SK-N-SH (cell line): ENCODE measurements at places on chromosomes 16 and 17.

GRCh38 chr17:45702666-45703266 is 81.4 kb upstream of the CRHR1 start:
- DNase-seq, result no peak

- peak; percentile 90 for DNase-seq
These were observed 25.1 kb downstream of the TBX4 start for GRCh38 chr17:61477204-61477834.

DNA sequence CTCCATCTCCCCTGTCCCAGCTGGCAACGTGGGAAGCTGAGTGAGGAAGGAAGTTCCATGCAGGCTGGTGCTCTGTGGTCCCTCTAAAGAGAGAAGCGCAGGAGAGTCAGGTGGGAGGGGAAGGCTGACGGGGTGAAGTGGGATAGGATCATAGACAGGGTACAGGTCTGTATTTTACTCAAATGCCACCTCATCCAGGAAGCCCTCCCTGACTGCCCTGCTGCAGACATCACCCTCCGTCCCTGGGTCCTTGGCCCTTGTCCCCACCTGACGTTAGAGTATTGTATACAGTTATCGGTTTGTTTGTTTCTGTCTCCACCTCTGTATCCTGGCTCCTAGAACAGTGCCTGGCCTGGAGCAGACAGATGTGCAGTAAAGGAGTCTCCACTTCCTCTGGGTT is 11.7 kb downstream of the CANT1 start:
- no peak for DNase-seq

DNA sequence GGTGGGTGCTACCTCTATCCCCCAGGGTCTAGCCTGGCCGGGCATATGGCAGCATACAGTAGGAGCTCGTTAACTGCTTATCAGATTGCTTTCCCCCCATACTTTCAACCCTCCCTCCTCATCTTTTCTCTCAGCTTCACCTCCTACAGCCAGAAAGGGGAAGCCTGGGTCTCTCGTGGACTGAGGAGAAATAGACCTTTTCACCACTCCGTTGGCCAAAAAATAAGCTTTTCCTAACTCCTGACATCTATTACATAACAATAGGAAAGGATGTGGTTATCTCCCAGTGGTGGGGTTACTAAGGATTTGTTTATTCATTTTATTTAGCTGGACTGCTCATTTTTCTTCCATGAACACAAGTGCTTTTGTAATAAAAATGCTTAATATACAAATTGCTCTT is 9.0 kb upstream of the CXCL16 start:
- DNase-seq, result no peak

DNA sequence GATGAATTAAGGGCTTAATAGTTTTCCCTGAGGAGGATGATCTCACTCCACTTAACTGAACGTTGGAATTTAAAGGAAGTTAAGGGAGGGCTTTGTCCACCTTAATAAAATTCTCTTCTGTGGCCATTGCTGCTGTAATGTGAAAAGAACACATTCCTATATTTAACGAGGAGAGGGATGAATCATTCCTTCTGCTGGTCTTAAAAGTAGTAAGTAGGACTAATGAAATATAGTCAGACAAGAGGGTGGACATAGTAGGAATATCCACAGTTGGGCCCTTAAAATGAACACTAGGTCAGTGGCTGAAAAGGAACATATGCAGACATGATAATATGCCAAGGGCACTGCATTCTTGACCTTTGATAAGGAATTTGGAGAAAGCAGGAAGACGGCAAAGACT is 405.6 kb downstream of the PMP22 start:
- no peak for DNase-seq

- peak; percentile 83 for DNase-seq
These were observed 681 bp downstream of the XPO6 start for GRCh38 chr16:28210979-28211588.

GRCh38 chr16:70481929-70482536 is 27.6 kb downstream of the FCSK start:
- no peak for DNase-seq

GRCh38 chr17:58403311-58403710 is 14.0 kb downstream of the RNF43 start:
- DNase-seq, result no peak

DNA sequence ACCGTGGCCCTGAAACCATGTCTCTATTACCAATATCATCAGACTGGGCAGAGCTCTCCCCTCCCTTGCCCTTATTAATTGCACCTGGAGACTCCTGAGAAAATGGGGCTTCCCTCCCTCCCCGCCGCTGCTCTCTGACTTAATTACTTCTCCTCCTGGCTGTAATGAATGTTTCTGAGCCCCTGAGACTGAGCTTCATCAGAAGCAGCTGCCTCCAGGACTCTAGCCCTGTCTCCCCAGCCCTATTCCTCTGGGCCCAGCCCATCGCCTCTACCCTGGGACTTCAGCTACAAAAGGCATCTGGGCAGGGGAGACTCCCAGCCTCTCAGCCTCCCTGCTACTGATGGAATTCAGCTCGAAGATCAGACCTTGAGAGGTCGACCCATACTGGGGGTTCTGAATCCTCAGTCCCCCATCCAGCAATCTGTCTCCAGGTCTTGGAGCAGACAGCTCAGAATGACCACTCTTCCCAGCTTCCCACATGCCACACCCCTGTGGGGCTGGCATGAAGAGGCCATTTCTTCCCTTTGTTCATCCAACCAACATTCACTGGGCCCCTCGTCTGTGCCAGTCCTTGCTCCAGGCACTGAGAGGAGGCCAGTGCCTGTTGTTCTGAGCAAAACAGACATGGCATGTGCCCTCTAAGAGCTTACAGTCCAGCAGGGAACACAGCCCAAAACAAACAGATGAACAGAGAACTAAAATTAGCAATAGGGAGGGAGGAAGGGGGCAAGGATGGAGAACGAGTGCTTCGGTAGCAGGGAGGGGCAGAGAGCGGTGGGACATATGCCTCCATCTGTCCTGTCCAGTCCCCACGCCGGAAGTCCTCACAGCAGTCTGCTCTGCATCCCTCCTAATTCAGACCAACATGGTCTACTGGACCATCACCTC is 17.0 kb upstream of the NAGS start:
- no peak for DNase-seq

GRCh38 chr17:81483085-81483861 is 29.3 kb downstream of the ACTG1 start:
- DNase-seq, result no peak

- peak; percentile 54 for DNase-seq
These were observed 16.7 kb downstream of the RFFL start for GRCh38 chr17:35046740-35047283.

- DNase-seq, result no peak
These were observed 82.6 kb upstream of the CNTNAP4 start for GRCh38 chr16:76194616-76195015.

DNA sequence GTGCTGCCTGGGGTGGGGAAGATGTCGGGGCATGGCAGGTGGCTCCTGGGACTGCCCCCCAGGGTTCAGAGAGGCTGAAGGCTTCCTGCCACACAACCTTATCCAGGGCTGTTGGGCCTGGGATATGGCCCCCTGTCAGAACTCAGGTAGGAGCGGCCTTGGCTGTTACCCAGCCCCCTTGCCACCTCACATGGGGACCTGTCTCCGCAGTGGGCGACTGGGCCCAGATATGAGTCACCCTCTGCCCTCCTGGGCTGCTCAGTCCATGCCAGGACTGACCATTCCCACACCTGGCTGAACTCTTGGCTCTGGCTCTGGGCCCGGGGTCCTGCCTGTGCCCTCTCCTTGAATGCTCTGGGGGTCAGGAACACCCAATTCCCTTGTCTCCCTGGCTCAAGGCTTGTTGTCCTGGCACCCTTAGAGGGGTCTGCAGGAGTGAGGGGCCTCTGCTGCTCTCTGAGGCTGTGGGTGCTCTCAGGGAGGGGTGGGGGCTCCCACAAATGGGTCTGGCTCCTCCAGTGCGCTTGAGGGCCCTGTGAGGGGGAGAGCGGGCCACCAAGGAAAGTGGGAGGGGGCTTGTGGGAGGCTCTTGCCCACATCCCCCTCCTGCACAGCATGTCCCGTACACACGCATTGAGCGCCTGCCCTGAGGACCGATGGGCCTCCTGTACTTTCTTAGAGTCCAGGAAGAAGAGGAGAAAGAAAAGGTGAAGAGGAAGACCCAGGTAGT is 36.0 kb downstream of the LGALS9 start:
- no peak for DNase-seq

DNA sequence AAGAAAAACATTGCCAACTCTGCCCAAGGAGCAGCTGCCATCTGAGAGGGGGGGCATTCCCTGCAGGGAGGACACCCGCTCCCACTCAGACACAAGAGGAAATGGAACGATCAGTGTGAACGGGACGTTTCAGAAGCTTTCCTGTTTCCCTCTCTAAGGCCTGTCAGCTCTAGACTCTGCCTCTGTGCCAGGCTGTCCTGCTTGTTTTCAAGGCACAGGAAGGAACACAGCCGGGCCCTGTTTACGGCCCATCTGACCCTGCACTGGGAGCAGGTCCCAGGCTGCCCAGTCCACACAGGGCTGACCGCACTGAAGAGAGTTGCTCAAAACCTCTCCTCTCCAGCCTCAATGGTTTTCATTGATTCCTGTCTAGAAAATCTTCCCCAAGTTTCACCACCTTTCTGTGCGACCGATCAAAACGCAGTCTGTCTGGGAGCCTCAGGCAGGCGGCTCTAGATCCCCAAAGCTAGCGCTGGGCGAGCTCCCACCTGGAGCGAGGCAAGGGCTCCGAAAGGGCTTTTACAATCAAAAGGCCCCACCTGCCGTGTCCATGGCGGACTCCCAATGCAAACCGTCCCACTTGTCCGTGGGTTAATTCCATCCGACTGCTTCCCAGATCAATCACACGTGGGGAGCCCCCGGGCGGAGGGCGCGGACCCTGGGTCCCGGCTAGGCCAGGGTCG is 1.5 kb downstream of the PIEZO1 start:
- no peak for DNase-seq

DNA sequence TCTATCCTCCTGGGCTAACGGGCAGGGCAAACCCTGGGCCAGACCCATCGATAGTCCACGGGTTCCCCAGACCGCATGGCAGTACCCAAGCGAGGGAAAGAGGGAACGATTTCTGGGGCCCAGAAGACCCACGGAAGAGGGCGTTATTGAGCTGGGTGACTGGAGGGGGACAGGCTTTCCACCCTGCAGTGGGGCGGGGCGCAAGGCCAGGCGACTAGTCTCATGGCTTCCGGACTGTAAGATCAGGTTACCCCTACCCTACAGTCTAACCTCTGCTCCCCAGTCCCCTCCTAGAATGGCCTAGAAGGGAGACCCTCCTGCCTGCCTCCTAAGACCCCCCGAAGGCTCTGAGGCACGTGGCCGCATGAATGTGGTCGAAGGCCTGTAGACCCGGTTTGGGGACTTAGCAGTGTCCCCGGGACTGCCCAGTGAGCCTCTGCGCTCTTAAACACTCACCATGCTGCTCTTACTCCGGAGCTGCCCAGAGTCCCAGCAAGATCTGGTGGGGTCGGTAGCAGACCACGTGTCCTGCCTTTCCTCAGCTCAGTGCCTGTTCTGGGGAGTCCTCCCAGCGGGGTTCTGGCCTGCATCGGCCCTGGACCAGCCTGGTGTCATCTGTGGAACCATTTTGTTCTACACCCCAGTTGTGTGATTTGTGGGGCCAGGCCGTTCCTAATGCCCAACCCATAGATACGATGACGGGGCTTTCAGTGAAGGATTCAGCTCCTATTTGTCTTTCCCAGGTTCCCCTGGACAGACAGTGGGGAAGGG is 13.2 kb upstream of the AURKB start:
- DNase-seq, result peak; percentile 54

DNA sequence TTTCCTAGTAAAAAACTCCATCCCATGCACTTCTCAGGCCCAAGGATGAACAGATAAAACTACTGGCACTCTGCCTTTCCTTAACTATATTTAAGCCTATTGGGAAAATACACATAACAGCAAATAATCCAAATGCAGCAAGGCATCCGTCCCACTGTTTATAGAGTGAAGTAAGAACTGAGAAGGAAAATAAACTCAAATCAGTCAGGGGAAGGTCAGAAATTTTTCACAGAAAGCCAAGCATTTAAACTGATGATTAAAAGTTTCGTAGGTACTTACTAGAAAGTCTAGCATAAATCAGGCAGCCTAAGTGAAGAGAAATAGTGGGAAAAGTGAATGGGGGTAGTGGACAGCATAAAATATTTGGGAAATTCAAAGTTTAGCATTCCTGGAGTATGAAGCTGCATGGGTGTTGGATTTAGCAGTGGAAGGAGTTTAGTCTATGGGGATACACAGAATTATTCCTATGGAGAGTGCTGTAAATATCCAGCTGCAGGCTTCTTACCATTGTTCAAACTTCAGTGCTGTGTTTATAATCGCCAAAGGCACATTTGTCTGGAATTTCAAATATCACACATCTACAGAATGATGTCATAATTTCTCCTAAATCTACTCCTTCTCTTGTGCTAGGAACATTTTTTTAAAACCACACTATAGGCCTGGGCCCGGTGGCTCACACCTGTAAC is 1131.0 kb upstream of the GOT2 start:
- no peak for DNase-seq

DNA sequence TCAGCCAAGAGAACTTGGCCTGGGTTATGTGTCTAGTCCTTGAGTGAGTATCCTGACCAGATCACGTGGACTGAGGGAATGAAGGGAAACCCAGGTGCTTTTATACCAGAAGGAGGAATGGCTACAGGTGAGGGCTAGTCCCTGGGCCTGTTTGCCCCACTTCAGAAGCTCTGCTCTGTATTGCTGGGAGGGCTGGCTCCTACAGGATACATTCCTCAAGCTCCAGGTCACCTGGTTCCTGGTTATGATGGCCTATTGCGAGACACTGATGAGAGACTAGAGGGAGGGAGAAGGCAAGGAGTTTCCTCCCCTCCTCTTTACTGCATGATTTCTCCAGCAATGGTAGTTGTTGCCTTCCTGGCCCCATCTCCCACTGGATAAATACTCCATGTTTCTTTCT is 19.0 kb upstream of the SMG8 start:
- DNase-seq, result no peak

GRCh38 chr17:50559674-50560184 is 786 bp upstream of the CACNA1G start:
- peak; percentile 82 for DNase-seq

DNA sequence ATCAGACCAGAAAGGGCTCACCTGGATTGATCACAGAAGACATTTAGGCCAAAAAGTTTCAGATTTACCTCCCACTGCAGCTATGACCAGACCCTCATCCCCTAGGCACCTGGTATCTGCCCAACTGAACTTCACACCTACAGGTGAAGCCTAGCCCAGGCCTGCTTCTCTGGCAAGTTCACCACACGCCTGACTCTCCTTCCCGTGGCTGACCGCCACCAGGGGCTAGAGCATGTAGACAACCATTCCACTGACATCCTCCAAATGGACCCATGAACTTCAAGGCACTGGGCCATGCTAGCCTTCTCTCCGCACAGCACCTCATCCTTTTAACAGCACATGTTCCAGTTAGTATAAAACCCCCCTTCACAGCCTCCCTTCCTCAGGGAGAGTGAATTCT is 18.8 kb downstream of the ZCCHC14 start:
- DNase-seq, result no peak

GRCh38 chr16:25013751-25014499 is 1.2 kb downstream of the ARHGAP17 start:
- no peak for DNase-seq

GRCh38 chr16:58506241-58507194 is 6.6 kb downstream of the NDRG4 start:
- DNase-seq, result peak; percentile 17
